ENCODE measurements at places on chromosomes 4 and X.

GRCh38 chr4:114701491-114701890, 102.9 kb downstream of the UGT8 start:
- DNase-seq = no peak

GRCh38 chr4:148847544-148848255, 405.5 kb upstream of the NR3C2 start:
- DNase-seq = no peak

- no peak for DNase-seq
Measured at GRCh38 chrX:13911586-13911985, 94.7 kb upstream of the GPM6B start.

DNA sequence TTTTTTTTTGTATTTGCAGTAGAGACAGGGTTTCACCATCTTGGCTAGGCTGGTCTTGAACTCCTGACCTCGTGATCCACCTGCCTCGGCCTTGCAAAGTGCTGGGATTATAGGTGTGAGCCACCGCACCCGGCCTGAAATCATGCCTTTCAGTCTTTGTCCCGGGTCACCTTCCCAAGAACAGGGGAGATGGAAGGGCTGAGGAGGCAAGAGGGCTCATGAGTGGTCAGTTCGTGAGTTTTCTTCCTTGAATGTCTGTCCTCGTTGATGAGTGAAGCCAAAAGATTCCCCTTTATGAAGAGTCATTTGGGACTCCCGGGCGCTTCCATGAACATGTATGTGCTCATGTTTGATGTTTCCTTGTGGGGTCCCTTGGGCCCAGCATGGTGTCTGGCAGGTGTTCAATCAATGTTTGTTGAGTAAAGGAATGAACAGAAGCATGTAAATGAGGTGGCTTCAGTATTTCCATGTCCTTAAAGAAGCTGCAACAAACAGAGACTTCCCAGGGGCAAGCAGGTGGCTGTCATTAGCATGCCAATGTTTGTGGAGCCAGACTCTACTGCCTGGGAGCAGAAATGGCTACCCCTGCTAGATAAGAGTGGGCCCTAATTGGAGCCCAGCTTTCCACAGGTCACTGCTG, 3.4 kb upstream of the SEPTIN6 start:
- no peak for DNase-seq

- no peak for DNase-seq
Measured at GRCh38 chr4:57544811-57545654, 434.8 kb upstream of the IGFBP7 start.

DNA sequence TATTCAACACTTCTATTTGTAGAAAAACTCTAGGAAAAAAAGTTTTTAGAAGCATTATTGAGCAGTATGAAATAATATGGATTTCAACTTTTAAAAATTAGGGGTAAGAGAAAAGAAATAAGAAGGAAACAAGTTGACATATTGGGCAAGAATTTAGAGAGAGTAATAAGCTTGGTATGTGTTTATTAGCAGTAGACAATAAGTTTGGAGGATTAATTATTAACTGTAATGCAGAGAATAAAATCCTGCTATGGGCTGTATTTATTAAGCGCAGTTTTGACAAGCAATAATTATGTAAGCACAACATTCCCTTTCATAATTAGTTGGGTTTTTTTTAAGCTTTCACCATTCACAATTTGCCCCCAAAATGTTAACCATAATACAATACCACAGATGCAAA, 162.7 kb upstream of the SLC7A11 start:
- DNase-seq = no peak

DNA sequence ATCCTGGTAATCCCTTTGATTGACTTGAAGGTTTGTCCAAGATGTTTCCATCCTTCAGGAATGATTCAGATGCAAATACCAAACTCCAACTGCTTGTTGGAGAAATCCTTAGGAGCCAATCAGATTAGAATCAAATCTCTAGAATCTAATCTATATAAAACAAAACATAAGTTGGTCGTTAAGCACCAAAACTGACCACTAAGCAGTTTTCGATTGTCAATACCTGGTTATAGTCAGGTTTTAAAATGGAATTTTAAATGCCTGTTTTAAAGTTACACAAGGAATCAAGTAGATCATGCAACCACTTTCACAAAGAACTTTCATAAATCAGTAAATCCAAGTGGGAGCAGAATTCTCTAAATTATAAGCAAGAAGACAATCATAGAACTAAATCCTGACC, 236.1 kb downstream of the PARM1 start:
- DNase-seq = no peak

DNA sequence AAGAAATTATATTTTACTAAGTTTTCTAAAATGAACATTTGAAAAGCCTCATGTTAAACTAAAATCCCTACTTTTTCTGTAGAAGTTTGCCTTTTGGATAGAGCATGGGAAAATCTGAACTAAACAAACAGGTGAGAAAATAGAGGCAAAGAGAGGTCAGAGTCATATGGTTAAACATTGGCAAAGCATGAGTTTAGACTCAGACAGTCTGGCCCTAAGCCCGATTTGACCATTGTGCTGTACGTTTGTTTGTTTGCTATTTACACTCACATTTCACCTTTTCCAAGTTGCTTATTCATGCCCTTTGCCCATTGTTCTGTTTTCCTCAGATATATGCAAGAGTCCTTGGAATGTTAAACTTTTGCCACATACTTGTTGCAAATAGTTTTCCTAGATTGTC, 85.4 kb downstream of the TIGD2 start:
- no peak for DNase-seq

GRCh38 chrX:57918750-57919436, 8.6 kb upstream of the ZXDA start:
- DNase-seq = no peak

DNA sequence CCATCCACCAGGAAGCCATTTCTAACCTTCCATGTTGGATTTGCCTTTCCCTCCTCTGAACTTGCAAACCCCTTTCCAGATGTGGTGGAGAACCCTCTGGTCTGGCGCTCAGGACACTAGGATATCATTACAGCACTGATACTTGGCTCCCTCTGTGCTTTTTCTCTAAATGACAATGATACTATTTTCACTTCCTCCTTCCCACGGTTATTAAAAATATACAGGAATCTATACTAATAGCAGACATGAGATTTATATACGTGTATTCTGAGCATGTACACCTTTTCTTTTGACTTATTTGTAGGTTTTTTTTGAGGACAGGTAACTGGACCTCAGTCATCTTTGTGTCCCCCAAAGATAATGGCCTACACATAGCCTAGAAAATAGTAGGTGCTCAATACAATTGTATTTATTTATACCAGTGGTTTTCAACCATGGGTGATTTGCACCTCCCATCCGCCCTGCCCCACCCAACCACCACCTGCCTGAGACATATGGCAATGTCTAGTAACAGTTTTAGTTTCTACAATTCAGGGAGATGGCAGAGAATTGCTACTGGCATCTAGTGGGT, 60.4 kb upstream of the PLAC8 start:
- no peak for DNase-seq

DNA sequence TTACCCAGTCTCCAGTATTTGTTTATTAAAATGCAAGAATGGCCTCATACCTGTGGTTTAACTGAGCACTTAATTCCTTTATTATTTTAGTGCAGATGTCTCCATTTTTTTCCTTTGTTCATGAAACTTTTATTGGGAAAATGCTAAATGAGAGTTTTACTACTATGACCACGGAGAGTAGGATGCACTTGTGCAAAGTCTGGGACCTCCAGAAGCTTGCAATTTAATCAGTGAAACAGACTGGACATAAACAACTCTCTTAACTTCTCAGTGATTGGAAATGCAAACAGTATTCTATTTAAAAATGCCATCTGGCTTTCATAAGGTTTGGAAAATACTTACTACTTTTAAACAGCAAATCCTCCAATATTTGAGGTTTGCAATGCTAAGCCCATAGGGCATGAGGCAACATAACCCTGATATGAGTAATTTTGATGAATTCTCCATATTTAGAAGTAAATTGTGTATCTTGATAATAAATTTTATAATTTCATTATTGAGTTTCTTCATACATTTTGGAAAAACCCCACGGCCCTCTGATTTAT, 718.7 kb upstream of the MAGEB2 start:
- DNase-seq = no peak

DNA sequence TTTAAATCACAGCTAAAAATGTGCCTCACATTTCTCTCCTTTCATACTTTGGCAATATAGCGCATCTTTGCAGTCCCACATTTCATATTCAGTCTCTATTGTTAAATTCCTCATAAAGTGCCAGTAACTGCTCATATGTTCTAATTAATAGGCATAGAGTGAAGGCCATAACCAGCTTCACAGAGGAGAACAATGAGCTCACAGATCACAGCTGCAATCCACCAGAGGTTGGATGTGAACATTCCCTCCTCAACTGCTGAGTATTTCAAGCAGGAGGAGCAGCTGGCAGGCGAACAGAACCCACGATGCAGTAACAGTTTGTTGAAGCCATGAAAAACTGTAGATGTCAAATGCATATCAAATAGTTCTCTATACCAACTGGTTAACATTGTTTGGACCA, 2088.7 kb upstream of the AGA start:
- DNase-seq = no peak

DNA sequence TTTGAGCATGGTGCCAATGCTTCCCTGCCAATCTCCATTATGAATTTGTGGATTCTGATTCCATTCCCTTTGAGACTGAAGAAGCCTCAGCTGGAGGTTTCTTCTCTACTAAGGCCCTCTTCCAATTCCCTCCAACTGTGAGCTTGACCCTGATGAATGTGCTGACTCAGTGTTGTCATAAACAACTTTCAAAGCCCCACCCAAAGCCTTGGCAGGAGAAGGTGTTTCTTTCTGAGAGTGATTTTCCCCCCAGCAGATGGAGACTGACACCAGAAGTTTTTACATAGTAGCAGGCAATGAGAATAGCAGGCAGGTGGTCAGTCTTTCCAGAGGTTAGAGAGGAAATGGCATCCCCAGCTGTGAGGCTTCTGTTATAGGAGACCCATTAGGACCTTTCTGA, 53.1 kb downstream of the OCRL start:
- no peak for DNase-seq

DNA sequence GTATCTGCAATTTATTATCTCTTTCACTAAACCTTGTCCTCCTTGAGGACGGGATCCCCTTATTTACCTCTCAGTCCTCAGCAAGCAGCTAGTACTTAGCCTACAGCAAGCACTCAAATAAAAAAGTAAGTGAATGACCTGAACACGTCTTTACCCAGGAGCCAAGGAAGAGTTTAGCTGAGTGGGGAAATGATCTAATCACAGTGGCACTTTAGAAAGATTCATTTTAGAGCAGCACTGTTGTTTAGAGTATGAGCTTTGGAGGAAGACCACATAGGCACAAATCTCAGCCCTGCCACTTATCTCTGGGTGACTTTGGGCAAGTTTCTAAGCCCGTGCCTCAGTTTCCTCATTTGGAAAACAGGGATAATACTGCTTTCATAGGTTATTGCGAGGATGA, 2.7 kb downstream of the FAM120C start:
- no peak for DNase-seq

DNA sequence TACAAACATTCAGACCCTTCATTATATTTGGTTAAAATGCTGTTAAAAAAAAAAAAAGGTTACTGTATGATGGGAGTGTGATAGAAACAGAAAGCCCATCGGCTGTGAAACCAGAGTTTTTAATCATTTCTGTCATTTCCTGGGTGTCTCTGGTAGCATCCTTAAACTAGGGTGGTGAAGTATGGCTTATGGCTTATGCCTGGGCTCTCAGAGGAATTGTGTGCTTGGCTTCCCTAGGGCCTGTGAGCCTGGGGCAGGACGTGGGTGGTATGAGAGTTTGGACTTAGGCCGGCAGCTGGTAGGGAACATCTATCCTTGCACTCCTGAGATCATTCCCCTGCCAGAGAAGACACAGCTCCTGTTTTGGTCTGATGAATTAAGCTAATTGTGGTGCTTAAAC, 52.2 kb downstream of the DCUN1D4 start:
- no peak for DNase-seq

DNA sequence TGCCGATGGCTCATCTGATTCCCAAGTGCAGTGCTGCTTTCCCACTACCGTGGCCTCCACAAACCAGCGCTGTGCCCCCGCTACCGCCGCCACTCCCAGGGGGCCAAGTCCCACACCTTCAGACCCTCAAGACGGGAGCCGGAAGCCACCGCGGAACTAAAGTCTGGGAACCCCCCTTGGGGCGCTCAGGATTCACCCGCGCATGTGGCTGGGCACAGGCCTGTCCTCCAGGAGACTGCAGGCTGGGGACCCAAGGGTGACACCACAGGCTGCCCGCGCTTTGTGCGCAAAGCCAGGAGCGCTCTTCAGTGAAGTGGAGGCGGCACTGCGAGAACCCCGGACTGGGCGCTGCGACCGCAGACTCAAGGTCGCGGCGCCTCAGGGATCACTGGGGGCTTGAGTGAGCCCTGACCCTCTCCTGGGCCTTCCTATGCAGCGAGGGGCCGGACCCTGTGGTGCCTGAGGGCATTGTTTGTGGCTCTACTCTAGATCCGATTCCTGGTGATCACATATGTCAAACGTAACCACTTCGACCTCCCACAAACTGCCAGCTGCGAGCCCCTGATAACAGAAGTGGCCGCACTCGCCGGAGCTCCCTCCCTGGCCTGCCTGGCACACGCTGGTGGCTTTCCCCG, 20.4 kb upstream of the TBC1D14 start:
- no peak for DNase-seq

DNA sequence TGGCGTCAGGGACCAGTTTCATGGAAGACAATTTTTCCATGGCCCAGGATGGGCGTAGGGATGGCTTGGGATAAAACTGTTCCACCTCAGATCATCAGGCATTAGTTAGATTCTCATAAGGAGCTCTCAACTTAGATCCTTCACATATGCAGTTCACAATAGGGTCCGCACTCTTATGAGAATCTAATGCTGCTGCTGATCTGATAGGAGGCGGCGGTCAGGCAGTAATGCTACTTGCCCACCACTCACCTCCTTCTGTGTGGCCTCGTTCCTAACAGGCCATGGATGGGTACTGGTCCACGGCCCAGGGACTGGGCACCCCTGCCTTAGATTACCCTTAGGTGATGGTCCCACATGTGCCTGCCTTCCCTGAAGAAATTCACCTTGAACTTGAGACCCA, 28.8 kb upstream of the ENPP6 start:
- no peak for DNase-seq

- DNase-seq = no peak
Measured at GRCh38 chr4:48902266-48902665, 4.3 kb downstream of the OCIAD2 start.

GRCh38 chr4:73740353-73740778, at the start of gene CXCL8:
Gene CXCL8 (plus strand): TSS chr4:73740569. CDS start chr4:73740659, 90 bp downstream.
- DNase-seq = peak; percentile 65

- no peak for DNase-seq
Measured at GRCh38 chr4:129082302-129082701, 11.0 kb downstream of the SCLT1 start.

GRCh38 chr4:169225812-169226211, 44.9 kb downstream of the SH3RF1 start:
- no peak for DNase-seq

DNA sequence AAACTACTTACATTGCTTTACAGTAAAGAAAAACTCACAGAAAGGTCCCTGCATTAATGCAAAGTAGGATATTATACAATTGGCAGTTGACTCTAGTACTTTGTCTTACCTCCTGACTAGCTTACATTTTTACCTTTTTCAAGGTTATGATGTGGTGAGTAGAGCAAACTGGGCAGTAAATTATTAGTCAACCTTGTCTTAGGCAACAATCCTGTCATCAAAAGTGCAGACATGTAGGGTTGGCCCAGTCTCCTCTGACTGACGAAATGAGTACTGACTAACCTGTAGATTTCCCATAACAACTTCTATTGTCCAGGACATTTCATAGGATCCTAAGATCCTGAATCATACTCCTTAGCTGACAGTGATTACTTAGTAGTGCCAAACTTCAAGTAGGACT, 142.0 kb upstream of the NUDT6 start:
- no peak for DNase-seq

- DNase-seq = no peak
Measured at GRCh38 chrX:41526271-41526670, 79.1 kb downstream of the NYX start.

GRCh38 chr4:30028826-30029225, 691.3 kb upstream of the PCDH7 start:
- DNase-seq = no peak
